Occipital lobe (tissue), 3 donors: ENCODE measurements at places on chromosomes 6 and 20. TPM values are rescaled to one million over a fixed set of nuclear protein-coding genes. Genes with fewer than 3 reads are reported as not detected.

Gene HLA-DRA
- total RNA-seq = 3.9 TPM

Gene FAM83C
- not detected for total RNA-seq

DNA sequence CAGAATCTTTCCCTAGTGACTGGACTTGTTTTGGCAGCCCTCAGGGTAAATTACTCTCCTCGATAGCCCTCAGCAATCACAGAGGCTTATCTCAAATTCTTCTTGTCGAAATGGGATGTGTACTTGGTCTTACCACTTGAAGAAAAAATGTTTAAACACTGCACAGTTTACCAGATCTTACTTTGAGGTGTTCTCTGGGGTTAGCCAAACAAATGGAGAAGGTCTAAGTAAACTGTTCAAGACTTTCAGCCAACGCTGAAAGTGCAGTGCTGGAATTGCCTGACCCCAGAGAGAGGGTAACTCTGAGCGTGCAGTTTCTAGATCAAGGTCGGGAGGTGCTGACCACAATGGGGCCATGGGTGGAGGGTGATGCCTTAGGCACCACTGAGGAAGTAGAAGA is 39.2 kb downstream of the MYLIP start:
- DNase-seq = no peak

DNA sequence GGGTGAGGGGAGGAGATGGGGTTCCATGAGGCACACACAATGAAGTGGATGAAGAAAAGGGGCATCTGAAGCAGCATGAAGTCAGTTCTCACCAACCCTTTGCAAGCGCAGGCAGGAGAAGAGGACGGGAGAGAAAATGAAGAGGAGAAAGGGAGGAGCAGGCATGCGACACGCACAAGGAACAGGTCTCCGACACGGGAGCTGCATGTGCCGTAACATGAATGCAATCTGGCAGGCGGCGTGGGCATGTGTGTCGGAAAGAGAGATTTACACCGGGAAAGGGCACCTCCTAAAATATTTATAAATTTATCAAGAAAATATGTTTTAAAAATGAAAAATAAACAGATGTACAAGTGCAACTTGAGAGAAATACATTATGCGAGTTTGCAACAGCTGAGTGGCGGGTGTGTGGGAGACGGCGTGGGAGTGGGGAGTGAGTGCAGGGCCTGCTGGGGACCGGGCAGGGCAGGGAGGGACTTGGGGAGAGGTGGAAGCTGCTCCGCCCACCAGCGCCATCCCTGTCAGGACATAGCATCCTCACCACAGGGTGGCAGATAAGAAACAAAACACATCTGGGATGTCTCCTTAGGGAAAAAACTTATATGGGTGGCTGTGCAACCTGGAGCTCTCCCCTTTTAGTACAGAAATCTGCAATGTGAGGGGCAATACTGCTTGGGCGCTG is 40.6 kb downstream of the GJA10 start:
- no peak for DNase-seq

DNA sequence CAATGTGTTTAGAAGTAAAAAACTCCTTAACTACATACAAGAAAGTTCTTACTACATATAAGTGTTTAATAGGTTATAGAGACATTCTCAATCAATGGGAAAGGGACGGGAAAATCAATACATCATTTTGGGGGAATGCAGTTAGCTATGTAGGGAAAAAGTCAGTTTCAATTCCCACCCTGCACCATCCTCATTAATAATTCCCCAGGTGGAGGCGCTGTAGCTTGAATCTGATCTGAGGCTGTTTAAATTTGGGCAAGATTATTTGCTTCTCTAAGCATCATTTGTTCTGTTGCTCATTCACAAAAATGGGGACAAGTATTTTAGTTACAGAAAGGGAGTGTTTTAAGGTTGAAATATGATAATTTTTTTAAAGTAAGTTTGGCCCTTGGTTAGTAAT is 19.1 kb downstream of the OLIG3 start:
- DNase-seq = no peak

DNA sequence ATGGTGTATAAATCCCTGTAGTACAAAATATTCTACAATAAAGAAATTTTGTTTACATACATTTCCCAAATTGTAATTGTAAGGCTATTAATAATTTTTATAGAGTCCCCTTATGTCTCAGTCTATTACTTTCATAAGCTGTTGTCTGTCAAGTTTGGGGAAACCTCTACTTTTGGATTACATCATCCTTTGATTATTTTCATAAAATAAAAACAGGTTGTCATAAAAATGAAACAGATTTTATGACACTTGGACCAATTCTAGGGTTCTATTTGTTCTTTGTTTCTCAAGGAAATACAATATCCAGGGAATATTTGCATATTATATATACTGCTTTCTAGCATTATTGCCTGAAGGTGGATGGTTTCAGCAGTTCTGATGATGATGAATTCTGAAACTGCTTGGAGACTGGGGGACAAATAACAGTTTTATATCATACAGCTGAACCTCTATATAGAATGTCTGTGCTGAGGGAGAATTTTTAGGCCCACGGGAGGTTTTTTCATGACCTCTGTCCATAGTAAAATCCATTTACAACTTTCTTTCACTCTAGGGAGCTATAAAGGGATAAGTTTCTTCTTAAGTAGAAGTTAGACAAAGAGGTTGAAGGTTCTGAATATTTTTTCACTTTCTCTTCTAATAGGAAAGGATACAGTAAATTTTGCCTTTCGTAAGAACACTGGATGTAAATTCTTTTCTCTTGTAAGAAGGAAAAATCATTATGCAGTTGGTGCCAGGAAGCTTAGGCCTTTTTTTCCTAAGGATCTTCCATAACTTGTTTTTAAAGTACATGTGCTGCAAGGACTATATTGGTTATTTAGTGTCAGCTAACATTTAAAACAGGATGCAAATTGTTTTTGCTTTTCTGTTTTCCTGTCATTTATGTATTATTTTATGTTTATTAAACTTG is 58.0 kb downstream of the CD2AP start:
- DNase-seq = no peak
